ENCODE measurements at places on chromosomes 2 and 18.

DNA sequence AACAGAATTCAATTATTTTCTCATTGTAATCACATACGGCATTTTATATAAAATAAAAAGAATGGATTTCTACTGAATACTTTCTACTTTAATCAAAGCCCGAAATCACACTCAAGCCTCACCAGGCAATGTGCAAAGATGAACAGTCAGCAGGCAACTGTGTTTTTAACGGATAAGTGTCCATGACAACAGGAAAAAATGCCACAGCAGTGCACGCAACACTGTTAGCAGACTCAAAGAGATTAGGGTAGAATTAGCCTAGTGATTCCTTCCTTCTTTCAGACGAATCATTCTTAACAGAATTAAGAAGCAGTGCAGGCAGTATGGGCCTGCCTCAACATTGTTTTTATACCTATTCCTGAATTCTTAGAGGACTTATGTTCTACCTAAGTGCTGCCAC is 135.6 kb downstream of the CDH2 start:
- DNase-seq = no peak

DNA sequence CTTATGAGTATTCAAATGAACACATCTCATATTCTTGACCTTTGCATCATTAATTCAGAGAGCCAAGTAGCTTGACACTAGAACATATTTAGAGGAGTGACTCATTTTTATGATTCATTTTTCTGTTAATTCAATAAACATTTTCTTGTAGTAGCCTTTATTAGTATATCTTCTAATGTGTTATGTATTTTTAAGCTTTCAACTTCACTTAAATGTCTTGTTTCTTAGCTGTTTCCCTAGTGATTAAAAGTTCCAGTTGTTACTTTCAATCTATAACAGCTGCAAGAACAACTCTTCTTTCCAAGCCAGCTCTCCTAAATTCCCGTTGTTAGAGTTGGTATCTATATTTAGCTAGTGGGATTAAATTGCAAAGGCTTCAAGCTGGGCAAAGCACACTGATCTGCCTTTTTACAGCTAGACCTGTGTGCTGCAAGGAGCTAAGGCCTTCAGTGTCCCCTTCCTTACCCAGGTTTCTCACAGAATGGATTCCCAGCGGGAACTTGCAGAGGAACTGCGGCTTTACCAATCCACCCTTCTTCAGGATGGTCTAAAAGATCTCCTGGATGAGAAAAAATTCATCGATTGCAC is at the start of gene KLHL41:
TSS of gene KLHL41 (plus strand) at position 405 of the 588 bp plus-strand sequence. CDS start at position 482, 77 bp downstream.
- no peak for DNase-seq

DNA sequence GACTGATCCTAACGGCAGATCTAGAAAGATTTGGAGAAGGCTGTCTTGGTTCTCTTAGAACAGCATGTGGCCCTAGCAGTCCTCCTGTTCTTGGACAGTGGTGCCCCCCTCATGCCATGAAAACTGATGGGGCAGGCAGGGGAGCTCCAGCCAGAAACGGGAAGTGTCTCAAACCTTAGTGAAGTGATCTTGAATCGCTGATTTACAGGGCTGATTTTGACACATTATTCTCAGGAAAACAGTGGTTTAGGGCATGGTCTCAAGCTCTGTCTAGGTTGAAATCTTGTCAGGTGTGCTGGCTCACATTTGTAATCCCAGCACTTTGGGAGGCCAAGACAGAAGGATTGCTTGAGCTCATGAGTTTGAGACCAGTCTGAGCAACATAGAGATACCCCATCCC is 37.8 kb downstream of the SRSF7 start:
- no peak for DNase-seq

DNA sequence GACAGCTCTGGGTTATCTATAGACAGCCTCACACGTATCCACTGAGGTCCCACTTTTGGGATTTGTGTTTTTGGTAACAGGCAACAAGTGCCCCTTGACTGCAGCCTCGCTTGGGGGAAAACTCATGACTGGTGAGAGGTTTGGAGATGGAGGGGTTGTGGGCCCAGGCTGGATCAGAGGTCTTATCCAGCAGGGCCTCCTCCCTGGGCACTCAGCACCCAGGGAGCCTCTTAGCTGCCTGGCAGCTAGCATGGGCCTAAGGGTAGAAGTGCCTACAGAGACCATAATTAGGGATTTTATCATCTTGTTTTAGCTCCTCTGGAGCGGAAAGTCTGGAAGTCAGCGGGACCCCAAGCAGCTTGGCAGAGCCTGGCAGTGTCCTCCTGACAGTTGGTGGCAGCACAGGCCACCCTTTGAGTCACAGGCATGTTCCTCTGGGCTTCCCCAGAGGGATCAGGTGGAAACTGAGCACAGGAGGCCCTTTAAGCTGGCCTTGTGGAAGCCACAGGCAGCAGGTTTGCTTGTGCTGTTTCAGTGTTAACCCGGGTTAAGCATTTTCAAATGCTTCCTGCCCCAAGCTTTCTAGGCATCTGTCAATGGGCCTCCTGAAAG is 143.1 kb downstream of the KCTD1 start:
- no peak for DNase-seq

DNA sequence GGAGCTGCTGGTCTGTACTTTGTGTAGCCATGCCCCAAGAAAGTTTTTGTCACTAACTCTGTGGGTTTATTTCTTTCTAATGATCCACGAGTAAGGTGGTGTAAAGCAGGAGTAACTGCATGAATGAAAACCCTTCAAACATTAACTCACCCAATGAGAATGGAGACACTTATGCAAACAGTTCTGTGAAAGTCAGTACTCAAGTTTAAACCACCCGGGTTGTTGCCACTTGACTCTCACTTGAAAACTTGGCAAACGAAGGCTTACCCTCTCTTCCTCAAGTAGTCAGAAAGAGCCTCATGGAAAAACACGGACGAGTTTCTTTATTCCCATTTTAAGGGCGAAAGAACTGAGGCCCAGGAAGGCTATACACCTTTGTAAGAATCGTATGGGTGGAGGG is 117.5 kb downstream of the MMADHC start:
- DNase-seq = no peak

- DNase-seq = peak; percentile 75
These were observed 3.8 kb downstream of the EVX2 start for GRCh38 chr2:176079831-176080539.

DNA sequence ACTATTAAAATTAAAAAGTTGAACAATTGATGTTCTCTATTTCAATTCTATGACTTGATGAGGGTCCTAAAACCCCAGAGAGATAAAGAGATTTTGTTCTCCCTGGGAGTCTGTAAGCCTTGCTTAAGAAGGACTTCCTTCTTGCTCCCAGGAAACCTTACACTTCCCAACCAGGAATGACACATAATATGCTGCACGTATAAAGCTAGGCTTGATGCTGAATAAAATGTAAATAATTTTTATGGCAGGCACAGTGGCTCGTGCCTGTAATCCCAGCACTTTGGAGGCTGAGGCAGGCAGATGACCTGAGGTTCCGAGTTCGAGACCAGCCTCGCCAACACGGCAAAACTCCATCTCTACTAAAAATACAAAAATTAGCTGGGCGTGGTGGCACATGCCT is 27.8 kb downstream of the SPIRE1 start:
- DNase-seq = no peak

DNA sequence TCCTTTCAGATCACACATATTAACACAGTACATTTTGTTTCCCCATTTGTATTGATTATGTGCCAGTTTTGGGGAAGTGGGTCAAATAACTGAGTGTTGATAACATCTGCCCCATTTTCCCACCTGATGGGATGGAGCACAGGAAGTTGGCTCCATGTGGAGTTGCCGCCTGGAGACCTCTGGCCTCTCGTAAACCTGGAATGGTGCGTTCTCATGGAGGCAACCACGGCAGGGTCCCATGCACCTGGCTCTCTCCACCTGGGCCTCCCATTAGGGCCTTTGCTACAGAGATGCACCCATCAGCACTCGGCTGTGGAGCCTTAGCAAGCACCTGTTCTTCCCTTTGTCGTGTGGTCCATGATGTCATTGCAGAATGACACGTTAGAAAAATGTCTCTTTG is 130.6 kb downstream of the MBP start:
- DNase-seq = no peak

DNA sequence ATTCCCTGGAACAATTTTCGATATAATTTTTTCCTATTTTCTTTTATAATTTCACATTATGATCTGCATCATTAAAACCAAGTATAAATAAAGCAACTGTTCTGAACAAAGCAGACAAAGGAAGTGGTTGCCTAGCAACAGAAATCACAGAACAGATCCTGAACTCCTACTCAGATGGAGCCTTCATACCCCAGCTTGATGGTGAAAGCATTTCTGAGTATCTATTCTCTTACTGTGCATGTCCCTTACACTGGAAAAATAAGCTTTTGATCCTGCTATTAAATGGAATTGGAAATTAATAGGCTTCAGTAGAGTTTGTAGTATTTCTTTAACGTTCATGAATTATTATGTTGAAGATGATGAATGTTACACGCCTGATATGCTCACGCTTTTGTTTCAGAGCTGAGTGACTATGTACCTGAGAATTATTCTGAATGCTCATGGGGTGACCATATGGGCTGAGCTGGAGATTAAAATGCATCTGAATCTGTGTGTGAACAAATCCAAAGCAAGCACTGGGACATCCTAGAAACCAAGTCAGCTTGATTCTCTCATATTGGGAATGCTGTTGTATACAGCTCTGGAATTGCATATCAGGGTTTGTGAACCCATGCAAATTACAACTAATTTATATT is 254.0 kb downstream of the KCNJ3 start:
- DNase-seq = no peak

GRCh38 chr2:215900843-215901242 is 112.5 kb downstream of the MREG start:
- no peak for DNase-seq

DNA sequence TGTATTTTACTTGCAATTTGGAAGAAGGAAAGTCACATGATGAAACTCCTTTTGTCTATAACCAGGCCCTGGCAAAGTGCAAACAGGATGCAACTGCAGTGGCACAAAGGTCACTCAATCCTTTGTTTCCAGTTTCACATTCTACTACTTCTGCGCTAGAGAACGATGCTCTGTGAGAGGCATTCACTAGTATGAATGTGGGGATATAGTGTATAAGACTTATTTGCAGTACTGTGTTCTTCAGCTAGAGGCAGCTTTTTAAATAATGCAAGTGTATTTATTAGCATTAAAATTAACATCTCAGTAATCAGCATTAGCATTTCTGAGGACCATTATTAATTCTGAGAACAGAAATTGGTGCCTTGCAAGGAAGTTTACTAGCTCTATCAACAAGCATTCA is 68.9 kb downstream of the PRPF40A start:
- peak; percentile 33 for DNase-seq

- DNase-seq = no peak
These were observed 138.4 kb upstream of the CCDC68 start for GRCh38 chr18:55097456-55098170.

GRCh38 chr2:239195992-239196391 is 204.8 kb downstream of the HDAC4 start:
- DNase-seq = no peak

- DNase-seq = no peak
These were observed 149.7 kb upstream of the KLHL29 start for GRCh38 chr2:23235292-23235691.

DNA sequence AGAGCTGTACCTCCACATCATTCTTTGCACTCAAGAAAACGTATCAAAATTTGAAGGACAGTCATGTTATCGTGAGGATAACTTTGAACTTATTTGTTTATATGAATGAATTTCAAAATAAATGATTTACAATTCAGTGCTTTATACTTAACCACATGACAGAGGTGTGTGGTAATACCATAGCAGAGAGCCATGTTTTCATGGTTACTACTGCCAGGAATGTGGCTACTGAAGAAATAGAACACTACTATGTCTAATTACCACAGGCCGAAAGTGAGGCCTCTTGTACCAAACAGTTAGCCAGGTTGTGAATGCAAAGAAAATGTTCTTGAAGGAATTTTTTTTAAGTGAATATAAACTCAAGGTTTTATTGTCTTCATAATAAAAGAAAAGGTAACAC is 49.2 kb downstream of the AAK1 start:
- no peak for DNase-seq

DNA sequence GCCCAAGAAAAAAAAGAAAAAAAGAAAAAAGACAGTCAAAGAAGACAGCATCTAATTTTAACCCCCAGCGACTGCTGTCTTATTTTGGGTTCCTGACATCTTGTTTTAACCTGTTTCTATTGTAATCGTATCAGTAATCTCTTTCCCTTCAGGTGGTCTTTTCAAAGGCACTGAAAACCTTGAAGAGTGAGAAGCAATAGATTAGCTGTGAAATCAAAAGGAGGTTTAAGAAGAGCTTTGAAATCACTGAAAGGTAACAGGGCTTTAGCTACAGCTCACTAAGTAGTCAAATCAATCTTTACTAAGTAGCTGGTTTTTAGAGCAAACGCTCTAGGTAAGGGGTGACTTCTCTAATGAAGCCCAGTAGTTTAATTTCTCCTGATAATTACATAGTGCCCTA is 5.4 kb upstream of the TANC1 start:
- DNase-seq = no peak

GRCh38 chr18:57475408-57475807 is 40.2 kb downstream of the ONECUT2 start:
- DNase-seq = no peak

GRCh38 chr2:109613081-109613921 is 465 bp downstream of the SEPTIN10 start:
- no peak for DNase-seq

- peak; percentile 43 for DNase-seq
These were observed 8.3 kb downstream of the SLC4A5 start for GRCh38 chr2:74334931-74335333.

DNA sequence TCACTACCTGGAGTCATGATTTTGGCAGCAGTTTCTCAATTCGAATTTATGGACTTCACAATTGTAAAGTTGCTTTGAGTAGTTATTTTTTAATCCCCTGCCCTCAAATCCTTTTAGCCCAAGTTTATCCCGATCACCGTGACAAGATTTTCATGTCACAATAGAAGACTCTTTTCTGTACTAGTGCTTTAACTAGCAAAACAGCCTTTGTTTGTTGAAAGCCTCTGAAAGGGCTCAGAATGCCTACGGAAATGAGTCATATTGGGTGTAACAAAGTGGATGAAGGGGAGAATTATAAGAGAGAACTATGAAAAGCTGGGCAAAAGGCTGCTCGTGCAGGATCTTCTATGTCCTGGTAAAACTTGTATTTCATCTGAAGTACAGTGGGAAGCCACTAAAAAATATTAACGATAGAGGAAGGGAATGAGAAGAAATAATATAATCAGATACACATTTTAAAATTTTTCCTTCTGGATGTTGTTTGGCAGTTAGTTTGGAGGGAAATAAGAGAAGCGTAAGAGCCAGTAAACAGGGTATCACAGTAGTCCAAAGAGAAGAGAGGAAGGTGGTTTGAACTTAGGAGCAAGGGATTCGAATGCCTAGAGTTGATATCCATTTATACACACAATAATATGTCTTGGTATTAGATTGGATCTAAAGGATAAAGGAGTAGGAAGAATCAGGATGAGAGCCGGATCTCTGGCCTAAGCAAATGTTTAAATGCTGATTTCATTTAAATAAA is 114.9 kb downstream of the GALNT13 start:
- peak; percentile 83 for DNase-seq

DNA sequence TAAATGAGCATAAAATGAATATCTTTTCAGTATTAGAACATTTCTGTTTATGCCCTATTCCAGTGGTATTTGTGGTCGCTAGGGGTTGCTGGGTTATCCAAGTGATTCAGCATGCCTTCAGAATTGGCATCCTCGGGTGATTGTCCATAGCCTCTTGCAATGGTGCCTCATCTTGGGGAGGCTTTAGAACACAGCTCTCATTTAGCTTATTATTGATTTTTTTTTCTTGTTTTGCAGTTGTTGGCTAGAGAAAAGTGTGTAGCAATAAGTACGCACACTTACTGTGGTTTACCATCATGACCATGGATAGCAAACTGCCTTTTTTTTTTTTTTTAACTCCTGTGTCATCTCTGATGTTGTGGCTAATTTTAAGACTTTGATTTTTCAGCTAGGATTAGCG is 33.6 kb downstream of the PLEKHA3 start:
- no peak for DNase-seq

GRCh38 chr2:47056868-47057686 is 98.0 kb downstream of the STPG4 start:
- no peak for DNase-seq
